ENCODE measurements at places on chromosomes 5 and 9.

GRCh38 chr5:20088361-20088760 is 100.4 kb upstream of the CDH18 start:
- DNase-seq = no peak

- DNase-seq = no peak
Measured at GRCh38 chr5:123718238-123718637, 206.3 kb downstream of the CSNK1G3 start.

DNA sequence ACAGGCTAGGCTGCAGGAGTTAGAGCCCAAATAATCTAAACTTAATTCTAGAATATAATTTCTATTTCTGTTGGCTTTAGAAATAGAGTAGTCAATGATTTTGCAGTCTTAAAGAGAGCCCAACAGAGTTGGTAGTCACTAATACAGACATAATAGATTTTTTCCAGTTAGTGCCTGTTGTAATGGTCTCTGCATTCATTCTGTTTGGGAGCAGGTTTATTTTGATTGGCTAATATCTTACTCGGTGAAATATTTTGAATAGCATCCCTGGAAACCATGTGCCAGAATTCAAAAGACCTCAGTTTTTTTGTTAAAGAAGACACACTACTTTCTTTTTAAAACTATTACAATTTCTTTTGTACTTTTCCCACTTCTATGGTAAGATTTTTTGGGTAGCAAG is 107.2 kb downstream of the RASGRF2 start:
- DNase-seq = no peak

GRCh38 chr9:115373000-115373709 is 255.2 kb upstream of the TNC start:
- no peak for DNase-seq

All from activated T-helper 9 cell treated with anti-CD3 and anti-CD28 coated beads, Interleukin-2, amount 50 U/mL, for 16 hours (primary cell).